Adrenal gland (tissue), 19 donors: ENCODE measurements at places on chromosomes 2 and 18.
A peak's percentile ranks its signal among the peaks of the same experiment; 100 is the strongest.

DNA sequence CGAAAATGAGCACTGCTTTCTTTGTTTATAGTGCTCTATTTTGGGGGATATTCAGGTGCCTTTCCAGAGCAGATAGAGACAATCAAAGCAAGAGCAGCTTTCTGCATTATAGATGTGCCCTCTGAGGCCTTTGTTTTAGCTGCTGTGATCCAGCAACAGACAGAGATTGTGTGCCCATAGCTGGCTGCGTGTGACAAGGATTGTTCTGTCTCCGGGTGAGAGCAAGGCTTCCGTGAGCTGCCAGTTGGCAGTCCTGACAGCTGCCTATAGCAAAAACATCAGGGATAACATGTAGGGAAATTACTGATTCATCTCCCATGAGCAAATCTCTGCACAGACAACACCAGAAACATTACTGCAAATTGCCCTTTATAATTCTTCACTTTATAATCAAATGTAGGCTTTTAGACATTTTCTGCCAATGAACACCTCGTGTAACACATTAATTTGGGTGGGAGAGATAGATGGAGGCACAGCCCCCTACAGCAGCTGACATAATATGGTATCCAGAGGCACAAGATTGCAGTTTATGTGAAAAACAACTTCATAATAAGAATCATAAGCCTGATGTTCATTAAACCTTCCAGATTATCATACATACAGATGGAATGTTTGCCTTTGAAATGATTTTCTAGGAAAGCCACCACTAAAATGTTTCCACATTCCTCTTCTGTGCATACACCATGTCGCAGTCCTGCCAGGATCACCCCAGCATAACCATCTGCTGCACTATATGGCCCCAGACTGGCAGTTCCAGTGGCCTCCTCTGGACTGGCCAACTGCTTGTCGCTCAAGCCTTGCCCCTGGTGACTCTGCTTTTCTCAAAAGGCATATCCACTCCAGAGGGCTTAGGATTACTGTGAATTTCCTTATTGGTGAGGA is 131.2 kb downstream of the TRIB2 start:
- DNase-seq: no peak

- DNase-seq: no peak
Observed at GRCh38 chr2:234514873-234515638, 18.2 kb upstream of the ARL4C start.

GRCh38 chr2:143251681-143252080 is 122.5 kb downstream of the ARHGAP15 start:
- DNase-seq: no peak

- DNase-seq: no peak
Observed at GRCh38 chr18:21389283-21389682, 147.3 kb downstream of the GREB1L start.

DNA sequence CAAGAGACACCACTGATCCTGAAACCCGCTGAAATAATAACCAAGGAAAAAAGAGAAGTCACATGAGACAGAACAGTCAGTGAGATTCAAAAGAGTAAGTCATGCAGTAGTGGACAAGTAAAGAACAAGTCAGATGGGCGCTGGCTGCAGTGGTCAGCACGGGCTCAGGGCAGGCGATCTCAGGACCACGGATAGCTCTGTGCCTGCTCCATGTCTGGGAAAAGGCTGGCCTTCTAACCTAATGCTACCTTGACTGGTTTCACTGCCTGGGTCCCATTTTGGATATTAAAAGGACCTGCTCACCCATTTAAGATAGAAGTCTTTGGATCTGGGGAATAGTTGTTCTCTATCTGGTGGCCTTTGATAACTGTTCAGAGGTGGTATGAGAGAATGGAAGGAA is 61.7 kb upstream of the LCLAT1 start:
- peak; percentile 25 for DNase-seq

- DNase-seq: no peak
Observed at GRCh38 chr2:12116228-12116750, 369.9 kb downstream of the LPIN1 start.

- no peak for DNase-seq
Observed at GRCh38 chr2:236590846-236591245, 21.2 kb downstream of the ACKR3 start.

DNA sequence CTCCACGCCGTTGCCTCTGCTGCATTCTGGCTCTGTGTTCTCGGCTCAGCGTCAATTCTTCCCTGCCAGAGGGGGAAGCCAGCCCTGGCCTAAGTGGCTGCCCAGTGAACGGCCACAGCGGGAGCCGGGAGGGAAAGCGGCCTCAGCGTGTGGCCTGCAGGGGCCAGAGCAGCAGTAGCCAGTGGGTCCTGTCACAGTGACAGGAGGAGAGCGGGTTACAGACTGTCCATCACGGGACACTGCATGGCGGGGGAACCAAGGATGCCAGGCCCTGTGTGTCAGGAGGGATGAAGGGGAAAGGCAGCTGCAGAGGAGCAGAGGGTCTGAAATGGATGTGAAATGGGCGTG is 39.7 kb downstream of the PDIA6 start:
- no peak for DNase-seq

DNA sequence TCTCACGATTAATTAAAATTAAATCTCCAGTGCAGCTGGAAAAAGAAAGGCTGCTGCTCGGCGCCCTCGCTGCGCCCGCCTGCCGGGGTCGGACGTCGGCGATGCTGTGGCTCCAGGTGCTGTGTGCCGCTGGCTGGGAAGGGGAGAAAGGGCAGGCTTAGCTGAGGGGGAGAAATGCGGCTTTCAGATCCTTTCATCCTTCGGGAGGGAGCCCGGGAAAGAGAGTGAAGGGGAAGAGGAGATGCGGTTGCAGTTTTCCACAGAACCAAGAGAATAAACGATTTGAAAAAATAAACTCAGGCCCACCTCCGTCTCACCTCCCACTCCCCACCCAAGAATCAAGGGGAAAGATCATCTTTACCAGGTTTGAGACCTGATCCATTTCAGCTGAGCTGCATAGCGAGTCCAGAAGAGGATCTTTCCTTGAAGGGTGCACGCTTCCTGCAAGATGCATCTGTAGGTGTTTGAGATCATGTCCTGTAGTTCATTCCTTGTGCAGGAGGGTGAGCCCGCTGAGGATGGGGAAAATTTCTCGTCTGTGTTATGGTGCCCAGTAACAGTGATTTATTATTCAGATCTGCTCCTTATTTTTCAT is 495 bp downstream of the TMEM169 start:
- no peak for DNase-seq
